Activated B cell treated with CpG ODN at 0.5 μM for 24 hours (primary cell): ENCODE measurements at places on chromosomes 12 and 14.

DNA sequence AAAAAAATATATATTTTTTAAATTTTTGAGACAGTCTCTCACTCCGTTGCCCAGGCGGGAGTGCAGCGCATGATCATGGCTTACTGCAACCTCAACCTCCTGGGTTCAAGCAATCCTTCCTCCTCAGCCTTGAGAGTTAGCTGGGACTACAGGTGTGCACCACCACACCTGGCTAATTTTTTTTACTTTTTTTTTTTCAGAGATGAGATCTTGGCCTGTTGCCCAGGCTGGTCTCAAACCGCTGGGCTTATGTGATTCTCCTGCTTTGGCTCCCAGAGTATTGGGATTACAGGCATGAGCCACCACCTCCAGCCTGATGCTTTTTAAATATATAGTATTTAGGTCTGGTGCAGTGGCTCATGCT is 24.5 kb downstream of the MDM2 start:
- no peak for DNase-seq

- DNase-seq = no peak
Observed at GRCh38 chr14:101791919-101792572, 30.5 kb downstream of the PPP2R5C start.

- DNase-seq = no peak
Observed at GRCh38 chr12:65123435-65124063, 2.4 kb upstream of the WIF1 start.

- no peak for DNase-seq
Observed at GRCh38 chr12:3252450-3252891, 175.3 kb downstream of the TSPAN9 start.

- no peak for DNase-seq
Observed at GRCh38 chr12:131755305-131756113, 44.6 kb downstream of the SFSWAP start.

GRCh38 chr12:100843061-100843460 is 48.5 kb downstream of the ANO4 start:
- DNase-seq = no peak

- DNase-seq = no peak
Observed at GRCh38 chr14:24634158-24634557, at the start of gene GZMB. Gene GZMB (minus strand): TSS chr14:24634190. CDS start chr14:24634160, 30 bp downstream.

- DNase-seq = no peak
Observed at GRCh38 chr12:53603196-53603595, 23.0 kb downstream of the ATF7 start.

DNA sequence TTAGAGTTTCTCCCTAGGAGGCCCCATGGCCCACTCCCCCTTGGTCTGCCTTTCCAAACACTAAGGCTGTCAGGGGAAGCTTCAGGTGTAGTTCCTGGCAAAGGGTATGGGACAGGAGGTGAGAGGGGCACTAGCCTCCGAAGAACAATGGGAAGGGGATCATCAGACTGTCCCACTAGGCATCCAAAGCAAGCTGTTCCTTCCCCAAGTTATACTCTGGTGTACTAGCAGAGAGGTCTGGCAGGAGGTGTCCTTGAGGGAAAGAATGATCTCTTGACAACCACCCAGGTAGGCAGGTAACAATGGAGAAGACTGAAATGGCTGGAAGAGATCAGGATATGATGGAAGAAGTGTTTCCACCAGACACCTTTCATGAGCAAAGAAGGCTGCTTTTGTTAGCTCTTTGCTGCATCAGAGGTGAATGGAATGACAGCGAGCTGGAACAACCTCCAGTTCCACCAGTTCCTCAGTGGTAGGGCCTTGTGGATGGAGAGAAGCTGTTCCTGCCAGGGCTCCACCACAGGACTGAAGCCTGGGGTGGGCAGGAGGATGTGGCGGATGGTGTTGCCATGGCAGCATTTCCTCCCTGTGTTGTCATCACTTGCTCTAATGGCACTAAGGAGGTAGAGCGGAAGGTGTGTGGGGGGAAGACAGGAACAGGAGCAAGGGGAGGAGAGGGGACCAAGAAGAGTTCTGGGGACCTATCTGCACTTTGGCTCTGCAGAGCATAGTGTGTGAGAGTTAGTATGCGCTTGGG is 2.3 kb upstream of the AGAP2 start:
- no peak for DNase-seq
